Subcutaneous adipose tissue (tissue), 4 donors: ENCODE measurements at places on chromosomes 12 and 14. TPM values are rescaled to one million over a fixed set of nuclear protein-coding genes. Genes with fewer than 3 reads are reported as not detected.

Gene TMTC2
- total RNA-seq, result 10.1 TPM

Gene PTCSC3
- not detected for total RNA-seq

Gene EPYC
- not detected for total RNA-seq

Gene SLC24A4
- total RNA-seq, result 1.9 TPM

Gene PIANP
- not detected for total RNA-seq

Gene MYF5
- not detected for total RNA-seq

Gene FITM1
- not detected for total RNA-seq

Gene CACNA1C
- total RNA-seq, result 5.3 TPM

Gene AICDA
- total RNA-seq, result 3.9 TPM

Gene BATF
- 7.3 TPM for total RNA-seq

Gene GPRC5D
- total RNA-seq, result not detected

Gene ASB2
- not detected for total RNA-seq

Gene LRIG3
- 32.4 TPM for total RNA-seq

Gene GLT8D2
- 4.1 TPM for total RNA-seq

Gene JDP2
- 42.7 TPM for total RNA-seq

Gene CIDEB
- total RNA-seq, result 11.9 TPM

Gene CFAP54
- 0.33 TPM for total RNA-seq

Gene SLC5A8
- total RNA-seq, result not detected

Gene TAS2R30
- 17.9 TPM for total RNA-seq

Gene HCAR3
- total RNA-seq, result 1.9 TPM

Gene CD163L1
- 8.2 TPM for total RNA-seq

Gene NT5DC3
- total RNA-seq, result 6.2 TPM

Gene MSRB3
- total RNA-seq, result 29.1 TPM

Gene SERPINA10
- total RNA-seq, result not detected

Gene VRTN
- not detected for total RNA-seq

Gene CLEC4D
- total RNA-seq, result 3.8 TPM

Gene RBP5
- total RNA-seq, result not detected

Gene KRT83
- total RNA-seq, result not detected

Gene SLC8A3
- 1.1 TPM for total RNA-seq

Gene DGLUCY
- total RNA-seq, result 37.9 TPM

Gene KLHL33
- total RNA-seq, result 1.1 TPM

Gene P2RX2
- total RNA-seq, result not detected

Gene ARMH4
- total RNA-seq, result 6.6 TPM

Gene RASSF8
- 66.1 TPM for total RNA-seq

Gene TRHDE
- total RNA-seq, result 30.9 TPM
